ENCODE measurements at places on chromosomes 3 and 15. TPM values are rescaled to one million over a fixed set of nuclear protein-coding genes. Genes with fewer than 3 reads are reported as not detected.

TSPAN3 gene
- total RNA-seq = 104 TPM

SNX22 gene
- 0.16 TPM for total RNA-seq

TGM5 gene
- not detected for total RNA-seq

AHSG gene
- total RNA-seq = not detected

FBN1 gene
- total RNA-seq = 88.4 TPM

Measured in bladder microvascular endothelial cell (primary cell).